ENCODE measurements at places on chromosomes 7 and 10.
A peak's percentile ranks its signal among the peaks of the same experiment; 100 is the strongest.

DNA sequence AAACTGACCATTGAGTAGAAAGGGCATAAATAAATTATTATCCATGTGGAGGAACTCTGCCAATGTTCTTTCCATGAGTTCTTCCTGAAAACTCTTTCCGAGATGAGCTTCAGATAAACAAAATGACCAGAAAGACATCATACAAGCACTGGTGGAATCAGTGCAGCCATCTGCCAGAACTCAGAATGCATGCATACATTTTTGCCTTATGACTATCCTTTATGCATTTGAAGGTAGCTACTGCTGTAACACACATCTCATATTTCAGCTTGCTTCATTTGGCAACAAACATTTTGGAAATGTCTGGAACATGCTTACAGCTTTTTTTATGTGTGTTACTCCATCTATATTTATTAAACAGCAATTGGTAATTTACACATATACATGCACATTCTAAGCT, 448.9 kb downstream of the PLXDC2 start:
- DNase-seq = no peak

DNA sequence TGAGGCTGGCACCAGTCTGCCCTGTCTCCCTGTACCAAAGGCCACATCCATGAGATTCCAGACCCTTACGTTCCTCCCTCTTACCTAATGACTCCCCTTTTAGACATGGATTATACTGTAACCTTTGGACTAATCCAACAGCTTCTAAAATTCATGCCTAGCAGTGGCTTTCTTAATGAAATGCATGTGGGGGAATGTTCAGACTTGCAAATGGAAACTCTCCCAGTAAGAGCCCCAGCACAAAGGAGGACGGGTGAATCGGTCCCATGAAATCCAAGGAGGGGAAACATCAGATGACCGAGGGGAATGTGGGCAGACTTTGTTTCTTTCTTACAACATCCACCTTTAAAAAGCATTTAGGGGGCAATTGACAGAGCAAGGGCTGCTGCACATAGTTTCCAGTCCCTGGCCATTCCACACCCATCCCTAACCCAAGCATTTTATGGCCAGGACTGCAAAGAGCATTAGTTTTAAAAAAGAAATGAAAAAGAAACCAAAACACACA, 71.5 kb downstream of the COL13A1 start:
- no peak for DNase-seq

DNA sequence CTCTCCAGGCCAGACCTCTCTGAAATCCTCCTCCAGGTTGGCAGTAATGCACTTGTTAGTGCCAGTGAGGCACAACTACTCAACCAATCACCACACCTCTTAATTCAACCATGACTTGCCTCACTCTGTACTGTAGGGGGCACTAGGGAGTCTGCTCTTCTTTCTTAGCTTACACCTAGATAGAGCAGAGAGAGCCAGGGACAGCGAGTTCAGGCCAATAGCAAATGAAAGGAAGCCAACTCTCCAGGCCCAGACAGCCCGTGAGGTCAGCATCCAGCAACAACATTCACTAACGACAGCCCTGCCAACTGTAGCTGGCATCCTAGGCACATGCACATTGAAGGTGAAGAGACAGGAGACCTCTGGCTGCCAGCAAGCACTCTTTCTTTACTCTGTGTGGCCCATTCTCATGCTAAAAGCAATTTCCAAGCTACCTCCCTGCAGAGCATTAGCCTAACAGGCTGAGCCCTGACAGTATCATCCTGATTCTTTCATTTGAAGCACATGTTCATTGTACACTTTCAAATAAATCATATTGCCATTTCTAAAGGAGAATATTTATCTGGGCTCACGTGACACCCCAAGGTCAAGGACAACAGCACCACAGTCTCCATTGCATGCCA, 136.3 kb downstream of the DPY19L1 start:
- DNase-seq = peak; percentile 0

DNA sequence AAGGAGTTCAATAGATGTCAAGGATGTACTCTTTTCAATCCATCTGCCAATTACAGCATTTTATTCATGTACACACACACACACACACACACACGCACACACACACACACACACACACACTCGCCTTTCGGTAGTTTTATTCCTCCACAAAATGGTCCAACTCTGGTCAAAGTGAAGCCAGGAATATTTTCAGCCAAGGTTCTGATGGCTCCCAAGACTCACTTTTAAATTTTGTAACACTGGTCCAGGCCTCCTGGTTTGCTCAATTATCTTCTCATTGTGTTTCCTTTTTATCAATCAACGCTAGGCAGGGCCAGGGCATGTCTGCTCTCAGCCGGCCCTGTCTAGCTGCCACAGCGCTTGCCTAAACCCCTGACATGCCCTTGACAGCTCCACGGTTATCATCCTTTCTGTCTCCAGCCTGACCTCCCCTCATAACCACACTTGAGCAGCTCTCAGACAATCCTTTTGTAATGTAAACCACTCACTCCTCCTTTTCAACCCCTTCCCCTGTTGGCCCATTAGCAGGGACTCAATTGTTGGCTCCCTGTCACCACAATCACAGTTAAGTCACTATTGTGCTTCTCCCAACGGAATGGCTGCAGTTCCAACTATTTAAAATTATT, 115.1 kb downstream of the ICA1 start:
- DNase-seq = no peak

DNA sequence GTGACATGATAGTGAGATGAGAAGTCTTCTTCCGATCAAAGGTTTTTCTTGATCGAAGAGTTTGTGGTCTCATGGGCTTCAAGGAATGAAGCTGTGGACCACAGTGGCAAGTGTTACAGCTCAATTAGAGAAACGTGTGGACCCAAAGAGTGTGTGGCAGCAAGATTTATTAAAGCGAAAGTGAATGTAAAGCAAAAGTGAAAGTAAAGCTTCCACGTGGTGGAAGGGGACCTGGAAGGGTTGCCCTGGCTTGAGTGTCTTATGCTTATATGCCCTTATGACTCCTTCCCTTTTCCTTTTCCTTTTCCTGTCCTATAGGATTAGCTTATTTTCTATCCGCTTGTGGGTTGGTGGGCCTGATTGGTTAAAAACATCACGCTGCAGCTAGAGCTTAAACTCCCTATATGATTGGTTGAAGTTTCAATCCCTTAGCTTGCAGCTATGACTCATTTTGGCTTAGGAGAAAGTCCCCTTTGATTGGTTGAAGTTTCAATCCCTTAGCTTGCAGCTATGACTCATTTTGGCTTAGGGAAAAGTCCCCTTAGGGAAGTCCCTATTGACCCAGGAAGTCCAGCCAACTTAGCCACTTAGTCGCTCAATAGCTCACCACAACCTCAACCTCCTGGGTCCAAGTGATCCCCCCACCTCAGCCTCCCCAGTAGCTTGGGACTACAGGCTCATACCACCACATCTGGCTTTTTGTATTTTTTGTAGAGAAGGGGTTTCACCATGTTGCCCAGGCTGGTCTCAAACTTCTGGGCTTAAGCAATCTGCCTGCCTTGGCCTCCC, 34.7 kb downstream of the MRPS24 start:
- DNase-seq = peak; percentile 77

DNA sequence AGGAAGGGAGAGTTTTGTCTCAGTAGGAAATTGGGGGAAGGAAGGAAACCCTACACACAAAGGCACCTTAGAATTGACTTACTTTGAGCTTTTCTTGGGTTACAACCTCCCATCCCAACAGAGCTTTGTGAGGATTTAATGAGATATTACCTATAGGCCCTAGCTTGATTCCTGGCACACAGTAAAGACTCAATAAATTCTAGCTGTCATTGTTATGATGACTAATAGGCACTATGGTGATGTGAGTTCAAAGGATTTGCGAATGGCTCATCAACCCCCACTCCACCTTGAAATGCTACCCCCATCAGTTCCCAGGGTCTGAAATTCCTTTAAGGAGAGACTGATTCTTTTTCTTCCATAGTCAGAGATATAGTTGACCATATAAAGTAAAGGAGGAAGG, 67.9 kb upstream of the SMNDC1 start:
- DNase-seq = no peak

DNA sequence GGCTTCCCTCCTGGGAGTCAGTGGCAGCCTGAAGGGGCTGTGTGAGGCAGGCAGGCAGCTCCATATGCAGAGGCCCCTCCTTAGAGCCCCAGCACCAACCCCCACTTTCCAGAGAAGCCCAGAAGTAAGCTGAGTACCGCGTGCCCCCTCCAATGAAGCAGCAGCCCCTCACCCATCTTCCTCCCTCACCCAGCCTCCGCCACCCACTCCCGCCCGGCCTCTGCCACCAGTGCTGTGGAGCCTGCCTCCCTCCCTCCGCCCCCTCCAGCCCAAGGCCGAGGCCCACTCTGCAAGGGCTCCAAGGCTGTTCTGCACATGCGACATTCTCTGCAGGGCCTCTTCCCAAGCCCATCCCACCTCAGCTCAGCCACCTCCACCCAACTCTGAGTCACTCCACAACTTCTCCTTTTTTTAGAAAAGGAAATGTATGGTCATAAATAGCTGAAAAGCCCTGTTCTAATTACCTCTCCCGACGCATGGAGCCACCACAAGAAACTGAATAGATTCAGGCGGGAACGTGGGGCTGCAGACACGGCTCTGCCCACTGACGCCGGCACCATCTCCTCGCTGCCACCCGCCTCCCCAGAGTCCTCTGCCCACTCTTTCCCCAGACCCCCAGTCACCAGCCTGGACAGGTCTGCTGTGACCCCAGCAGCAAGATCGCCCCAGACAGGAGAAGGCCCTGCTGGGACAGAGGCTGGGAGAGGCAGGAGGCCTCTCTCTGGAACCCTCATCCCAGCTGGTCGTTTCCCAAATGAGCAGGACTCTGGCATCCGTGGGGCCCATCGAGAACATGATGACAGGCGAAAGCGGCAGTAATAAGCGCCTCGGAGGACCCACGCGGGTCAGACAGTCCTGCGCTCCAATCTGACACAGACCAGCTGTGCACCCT, 213.9 kb downstream of the MAD1L1 start:
- peak; percentile 88 for DNase-seq

GRCh38 chr10:78736926-78737630, 331.7 kb upstream of the ZMIZ1 start:
- no peak for DNase-seq

GRCh38 chr10:78071140-78071856, 37.6 kb downstream of the RPS24 start:
- no peak for DNase-seq

DNA sequence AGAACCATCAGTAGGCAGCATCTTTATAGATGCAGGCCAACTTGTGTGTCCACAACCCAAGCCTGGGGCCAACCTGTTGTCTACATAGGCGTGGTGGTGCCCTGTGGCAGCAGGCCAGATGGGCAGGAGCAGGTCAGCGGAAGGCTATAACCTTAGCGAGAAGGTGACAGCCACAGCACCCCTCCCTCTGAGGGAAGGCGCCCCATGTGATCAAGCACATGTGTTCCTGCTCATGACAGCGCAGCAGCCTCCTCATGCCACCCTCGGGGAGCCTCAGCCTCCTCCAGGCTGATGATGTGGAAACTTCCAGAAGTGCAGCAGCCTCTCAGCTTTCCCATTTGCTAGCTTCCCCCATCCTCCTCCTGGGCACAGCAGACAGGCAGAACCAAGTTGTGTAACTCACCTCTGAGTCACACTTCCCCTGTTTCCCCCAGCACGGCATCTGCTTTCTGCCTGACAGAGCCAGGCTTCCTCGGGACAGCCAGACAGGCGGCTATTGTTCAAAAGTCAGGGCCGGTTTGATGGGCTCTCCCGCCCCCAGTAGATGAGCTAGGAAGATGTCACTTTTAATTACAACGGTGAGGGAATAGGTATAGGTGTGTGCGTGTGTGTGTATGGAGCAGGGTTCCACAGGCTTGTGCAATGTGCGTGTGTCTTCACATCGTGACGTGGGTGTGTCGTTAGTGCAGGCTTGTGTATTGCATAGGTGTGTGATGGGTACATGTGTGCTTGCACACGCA, 312.0 kb upstream of the ZMIZ1 start:
- peak; percentile 97 for DNase-seq

- DNase-seq = no peak
These were observed 683 bp downstream of the MACROH2A2 start for GRCh38 chr10:70053218-70053840.

- no peak for DNase-seq
These were observed 74.0 kb downstream of the KMT2E start for GRCh38 chr7:105087981-105088380.

DNA sequence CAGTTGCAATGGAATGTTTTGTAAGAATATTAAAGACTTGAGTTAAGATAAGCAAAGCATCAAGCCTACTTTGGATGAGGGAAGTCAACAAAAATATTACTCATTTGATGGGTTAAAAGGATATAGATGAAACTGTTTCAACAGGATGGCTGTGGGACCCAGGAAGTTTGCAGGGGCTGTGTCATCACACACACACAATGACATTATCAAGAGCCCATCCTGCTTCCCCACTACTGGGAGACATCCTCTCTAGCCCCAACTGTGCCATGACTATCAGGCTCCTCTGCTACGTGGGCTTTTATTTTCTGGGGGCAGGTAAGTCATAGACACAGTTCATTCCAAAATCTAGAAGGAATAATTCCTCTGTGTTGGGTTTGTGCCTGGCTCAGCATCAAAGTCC, 78.8 kb upstream of the PRSS1 start:
- DNase-seq = no peak

GRCh38 chr10:71708897-71709882, 10.4 kb downstream of the C10orf105 start:
- no peak for DNase-seq

Measured in suppressor macrophage (primary cell).